ENCODE measurements at places on chromosomes 7 and 10.

- no peak for DNase-seq
These were observed 52.8 kb downstream of the P4HA1 start for GRCh38 chr10:73043766-73044377.

GRCh38 chr7:130901209-130901783 lies 167.3 kb upstream of the KLF14 start:
- DNase-seq = no peak

DNA sequence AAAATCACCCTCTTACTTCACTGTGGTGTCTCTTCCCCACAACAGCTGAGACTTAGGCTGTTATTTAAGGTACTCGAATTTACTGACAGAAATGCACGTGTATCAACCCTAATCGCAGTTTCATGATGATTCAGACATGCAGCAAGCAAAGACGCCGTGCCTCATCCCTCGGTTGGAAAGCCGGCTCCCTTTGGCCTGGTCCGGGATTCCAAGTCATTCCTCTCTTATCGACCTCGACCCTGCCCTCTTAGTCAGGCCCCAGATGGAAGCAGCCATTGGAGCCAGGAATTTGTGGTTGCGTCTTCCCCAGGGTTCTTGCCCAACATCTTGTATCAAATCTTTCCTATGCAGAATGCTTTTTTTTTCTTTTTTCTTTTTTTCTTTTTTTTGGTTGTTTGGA lies 229.5 kb downstream of the GATA3 start:
- DNase-seq = peak; percentile 22

DNA sequence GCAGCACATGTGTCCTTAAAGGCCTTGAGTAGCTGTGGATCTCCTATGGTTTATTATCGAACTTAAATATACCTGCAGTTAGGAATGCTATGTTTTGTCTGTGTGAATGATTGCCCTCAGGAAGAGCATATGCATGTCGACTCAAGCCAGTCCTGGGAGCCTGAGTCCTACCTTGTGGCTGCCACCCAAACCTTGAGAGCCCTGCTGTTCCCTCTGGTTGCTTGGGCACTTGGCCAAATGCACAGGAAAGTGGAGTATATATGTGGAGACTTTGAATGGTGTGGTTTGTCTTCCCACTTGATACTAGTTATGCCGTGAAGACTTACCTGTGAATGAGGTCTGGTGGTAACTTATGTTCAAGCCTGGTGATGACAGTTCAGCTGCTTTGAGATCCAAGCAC lies 409.8 kb downstream of the LRMDA start:
- DNase-seq = no peak

GRCh38 chr7:69605546-69605945 lies 7.3 kb downstream of the AUTS2 start:
- no peak for DNase-seq

- DNase-seq = peak; percentile 99
These were observed 726 bp upstream of the INSIG1 start for GRCh38 chr7:155296788-155297516.

DNA sequence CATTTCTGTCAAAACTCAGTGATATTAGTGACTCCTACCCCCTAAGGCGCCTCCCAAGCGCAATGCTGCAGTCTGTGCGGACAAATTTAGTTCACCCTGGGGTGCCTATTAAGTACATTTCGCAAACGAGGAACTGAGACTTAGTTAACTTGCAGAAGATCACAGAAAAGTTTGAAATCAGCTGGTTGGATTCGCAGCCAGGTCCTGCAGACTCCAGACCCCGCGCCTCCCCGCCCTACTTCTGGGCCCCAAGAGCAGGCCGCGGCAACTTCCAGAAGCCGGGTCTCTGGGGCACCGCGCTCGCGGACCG lies 588 bp downstream of the CYREN start:
- DNase-seq = no peak

- no peak for DNase-seq
These were observed 3.9 kb upstream of the GATA3 start for GRCh38 chr10:8050556-8051108.

- DNase-seq = no peak
These were observed 31.3 kb downstream of the RSBN1L start for GRCh38 chr7:77727527-77727926.

- no peak for DNase-seq
These were observed 15.4 kb upstream of the CLDN4 start for GRCh38 chr7:73815436-73815835.

DNA sequence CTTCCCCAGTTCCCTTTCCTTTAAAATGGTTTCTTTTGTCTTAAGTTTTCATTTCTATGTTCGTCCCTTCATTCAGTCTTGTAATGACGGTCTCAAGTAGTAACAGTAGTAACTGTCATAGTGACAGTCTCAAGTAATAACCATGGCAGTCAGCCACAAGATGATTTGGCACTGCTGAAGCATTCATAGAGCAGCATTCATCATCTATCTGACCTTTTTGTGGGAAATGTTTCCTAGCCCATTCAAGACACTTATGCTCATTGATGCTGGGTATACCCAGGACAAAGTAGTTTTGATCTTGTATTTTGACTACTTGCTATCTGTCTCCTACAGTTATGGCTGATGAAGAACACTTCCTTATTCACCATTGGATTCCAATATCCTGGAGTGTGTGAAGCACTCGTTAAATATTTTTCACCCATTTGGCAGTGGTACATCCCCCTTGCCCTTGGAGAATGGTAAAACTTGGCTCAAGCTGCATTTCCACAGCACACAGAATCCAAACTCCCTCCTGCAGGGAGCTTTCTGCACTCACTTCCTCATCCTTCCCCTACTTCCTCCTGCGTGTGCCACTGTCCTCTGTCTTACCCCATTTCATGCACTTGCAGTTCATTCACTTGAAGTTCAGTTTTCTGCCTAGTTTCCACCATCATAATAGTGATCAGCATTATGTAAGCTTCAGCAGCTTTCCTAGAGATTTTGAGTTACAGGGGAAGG lies 19.0 kb downstream of the GIMAP4 start:
- no peak for DNase-seq

DNA sequence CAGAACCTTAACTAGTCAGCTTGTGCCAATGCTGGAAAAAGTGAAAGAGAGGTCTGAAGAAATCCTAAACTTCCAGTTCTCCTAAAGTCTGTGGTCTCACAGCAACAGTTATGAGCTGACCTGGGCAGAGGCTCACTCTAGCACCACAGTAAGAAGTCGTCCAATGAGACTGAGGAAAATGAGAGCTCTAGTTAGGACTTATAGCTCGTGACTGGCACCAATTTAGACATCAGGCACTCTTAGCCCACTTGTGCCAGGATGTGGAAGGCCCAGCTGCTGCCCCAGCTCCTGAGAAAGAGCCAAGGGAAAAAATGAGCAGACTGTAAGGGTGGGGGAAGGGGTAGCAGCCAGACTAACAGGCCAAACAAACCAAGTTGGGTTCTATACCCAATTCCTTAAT lies 7.6 kb downstream of the MMS19 start:
- DNase-seq = no peak

DNA sequence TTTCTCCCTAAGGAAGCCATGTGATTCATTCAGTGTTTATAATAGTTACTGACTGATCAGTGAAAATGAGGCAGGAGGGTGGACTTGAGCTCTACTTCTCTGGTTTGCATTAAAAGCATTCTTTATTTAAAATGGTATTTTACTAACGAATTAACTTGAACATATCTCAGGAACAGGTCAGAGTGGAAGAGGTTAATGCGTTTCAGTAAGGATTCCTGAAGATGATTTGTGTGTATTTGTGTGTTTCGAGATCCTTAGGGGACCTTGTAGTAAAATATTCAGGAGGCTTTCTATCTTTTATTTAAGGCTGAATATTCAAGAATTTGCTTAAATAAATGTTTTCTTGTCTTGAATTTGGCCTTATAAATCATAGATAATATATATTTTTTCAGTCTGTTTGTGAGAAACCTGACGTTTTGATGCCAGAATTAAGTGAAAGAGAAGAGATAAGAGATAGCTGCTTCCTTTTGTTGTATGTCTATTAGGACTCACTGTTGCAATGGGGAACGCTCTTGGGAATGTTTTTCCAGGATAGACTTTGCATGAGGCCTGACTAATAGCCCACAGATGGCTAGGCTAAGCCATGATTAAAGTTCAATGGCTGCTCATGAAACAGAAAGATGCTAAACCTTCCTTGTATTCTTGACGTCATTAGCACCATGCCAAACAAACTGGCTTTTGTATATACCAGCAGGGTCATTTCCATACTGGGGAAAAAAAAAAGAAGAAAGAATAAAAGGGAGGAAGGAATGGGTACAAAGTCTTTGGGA lies 93.8 kb upstream of the MTPN start:
- no peak for DNase-seq

DNA sequence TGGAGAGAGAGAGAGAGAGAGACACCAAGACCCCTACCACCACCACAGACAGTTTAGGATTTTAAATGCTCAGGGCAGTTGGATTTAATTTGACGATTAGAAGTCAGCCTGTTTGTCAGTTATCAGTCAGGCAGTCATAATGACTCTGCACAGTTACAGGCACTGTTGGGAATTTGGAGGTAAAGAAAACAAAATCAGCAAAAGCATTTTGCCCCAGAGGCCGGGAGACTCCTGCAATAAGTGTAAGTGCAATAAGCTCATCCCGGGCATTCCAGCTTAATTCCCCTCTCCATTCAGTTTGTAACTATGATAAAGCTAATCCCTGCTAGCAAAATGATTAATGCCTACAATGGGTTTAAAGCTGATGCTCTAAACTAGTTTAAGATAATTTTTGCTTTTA lies 13.5 kb downstream of the SEMA3C start:
- no peak for DNase-seq

DNA sequence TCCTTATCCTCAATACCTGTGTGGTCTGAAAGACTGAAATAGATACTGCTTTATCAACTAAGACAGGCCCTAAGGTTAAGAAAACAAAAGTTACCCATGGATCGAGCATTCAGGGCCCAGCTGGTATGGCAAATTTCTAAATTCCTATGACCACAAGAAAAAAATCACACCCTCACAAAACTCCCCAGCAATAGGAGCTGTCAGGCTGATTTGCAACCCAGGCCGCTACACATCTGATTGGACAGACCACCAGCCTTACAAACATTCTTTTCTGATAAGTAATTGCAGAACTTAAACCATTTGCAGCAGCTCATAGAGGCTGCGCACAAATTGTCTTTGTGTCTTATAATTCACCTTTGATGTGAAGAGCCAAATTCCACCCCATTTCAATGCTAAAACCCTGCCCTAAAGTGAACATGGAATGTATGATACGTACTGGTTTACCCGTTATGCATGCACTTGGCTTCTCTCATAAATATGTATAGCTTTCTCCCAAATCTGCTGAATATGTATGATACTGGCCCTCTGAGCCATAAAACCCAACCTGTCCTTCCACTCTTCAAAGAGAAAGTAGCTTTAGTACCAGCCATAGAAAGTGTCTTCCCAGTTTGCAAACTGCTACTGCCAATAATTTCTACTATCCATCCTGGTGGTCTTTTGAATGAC lies 842.5 kb downstream of the GRID1 start:
- no peak for DNase-seq

GRCh38 chr10:34717429-34717828 lies 97.7 kb downstream of the PARD3 start:
- DNase-seq = no peak

- DNase-seq = no peak
These were observed 131.1 kb downstream of the KCND2 start for GRCh38 chr7:120404042-120404441.

DNA sequence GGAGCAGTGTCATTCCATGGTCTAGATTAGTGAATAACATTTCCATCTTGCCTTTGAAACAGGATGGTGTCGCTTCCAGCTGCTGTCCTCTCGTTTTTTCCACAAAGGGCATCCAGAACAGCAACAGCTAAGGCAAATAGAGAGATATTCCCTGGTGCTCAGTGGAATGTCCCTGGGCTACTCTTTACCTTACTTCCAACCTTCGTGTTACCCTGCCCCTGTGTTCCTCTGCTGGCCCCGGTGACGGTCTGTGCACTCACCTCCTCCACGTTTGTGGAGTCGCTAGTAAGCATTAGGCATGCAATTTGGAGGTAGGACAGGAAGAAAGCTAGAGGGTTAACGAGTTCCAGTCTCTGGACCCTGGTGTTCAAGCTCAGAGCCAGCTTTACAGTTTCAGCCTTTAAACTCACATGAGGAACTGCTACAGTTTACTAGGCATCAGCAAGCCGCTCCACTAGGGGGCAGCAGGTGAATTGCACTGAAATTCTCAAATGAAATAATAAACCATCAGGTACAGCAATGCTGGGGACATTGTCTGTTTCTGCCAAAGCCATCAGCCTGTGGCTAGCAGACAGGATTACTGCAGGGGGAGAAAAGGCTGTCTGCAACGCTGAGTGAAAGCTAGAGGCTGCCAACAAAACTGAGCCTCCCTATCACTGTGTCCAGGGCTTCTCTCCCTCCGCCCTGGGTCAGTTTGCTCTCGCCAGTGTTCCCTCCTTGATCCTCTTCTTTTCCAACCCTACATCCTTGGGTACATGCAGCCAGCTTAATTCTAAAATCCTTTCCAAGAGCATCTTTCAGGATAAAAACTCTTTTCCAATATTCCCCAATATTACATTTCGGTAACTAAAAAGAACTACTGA lies 9.0 kb downstream of the MRPL32 start:
- DNase-seq = peak; percentile 58

DNA sequence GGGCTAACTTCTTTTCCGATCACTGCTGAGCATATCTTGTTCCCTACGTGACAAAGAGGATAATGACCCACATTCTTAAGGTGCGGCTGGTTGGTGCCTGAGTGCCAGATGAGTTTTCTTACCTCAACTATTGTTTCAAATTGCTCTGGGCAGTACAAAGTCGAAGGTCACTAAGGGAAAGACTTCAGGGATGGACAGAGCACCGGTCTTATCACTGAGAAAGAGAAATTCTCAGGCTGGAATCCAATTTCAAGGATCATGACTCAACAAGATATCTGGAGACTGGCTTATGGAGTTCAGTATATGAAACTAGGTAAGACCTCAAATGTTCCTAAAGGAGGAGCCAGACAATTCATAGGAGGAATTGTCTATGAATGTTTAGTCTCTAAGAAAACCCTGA lies 780.3 kb downstream of the SUGCT start:
- DNase-seq = no peak

DNA sequence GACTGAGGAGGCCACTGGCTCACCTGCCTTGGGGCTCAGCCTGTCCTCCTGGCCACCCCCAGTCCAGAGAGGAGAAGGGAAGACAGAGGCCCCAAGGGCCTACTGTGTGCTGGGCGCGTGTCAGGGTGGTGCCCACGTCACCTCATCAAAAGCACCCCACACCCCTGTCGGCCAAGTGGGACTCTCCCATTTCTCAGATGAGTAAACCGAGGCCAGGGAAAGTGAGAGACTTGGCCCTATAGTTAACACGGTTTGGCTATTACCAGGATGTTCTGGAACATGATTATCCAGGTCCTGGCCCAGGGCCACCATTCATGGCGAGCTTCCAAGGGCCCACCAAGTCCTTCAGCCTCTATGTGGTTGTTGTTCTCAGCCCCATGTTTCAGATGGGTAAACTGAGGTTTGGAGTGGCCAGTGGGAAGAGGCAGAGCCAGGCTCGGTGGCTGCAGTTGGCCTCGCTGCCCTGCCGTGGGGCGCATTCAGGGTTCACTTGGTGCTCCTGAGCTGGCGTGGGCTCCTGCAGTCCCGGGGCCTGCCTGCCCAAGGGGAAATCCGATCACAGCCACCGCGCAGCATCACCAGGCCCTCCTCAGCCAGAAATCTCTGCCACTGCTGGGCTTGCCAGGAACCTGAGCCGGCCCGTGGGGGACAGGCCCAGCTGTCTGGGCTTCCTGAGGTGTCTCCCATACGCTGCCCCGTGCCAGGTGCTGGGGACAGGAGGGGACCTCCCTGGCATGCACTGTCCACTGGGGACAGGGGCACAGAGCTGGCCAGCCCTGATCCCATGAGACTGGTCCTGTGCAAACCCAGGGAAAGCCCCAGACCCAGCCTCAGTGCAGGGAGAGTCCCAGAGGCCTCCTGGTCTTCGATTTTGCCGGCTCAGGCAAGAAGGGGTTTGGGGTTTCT lies 117.7 kb upstream of the TNRC18 start:
- no peak for DNase-seq
